ENCODE measurements at places on chromosomes 3 and 15. TPM values are rescaled to one million over a fixed set of nuclear protein-coding genes. Genes with fewer than 3 reads are reported as not detected.

GAP43 gene
- 0.16 TPM for total RNA-seq

LACTB gene
- 9.6 TPM for total RNA-seq

ITPKA gene
- 5.4 TPM for total RNA-seq

GNAT1 gene
- not detected for total RNA-seq

CLDN11 gene
- total RNA-seq = 77.7 TPM

CLRN1 gene
- total RNA-seq = not detected

ERICH6 gene
- not detected for total RNA-seq

ACSBG1 gene
- 0.16 TPM for total RNA-seq

C3orf20 gene
- total RNA-seq = not detected

ADGRG7 gene
- total RNA-seq = not detected

NDUFB4 gene
- 132 TPM for total RNA-seq

UPK1B gene
- total RNA-seq = 14.3 TPM

C3orf85 gene
- total RNA-seq = not detected

FANCD2 gene
- total RNA-seq = 33.1 TPM

ZIC4 gene
- not detected for total RNA-seq

TWF2 gene
- total RNA-seq = 141 TPM
